ENCODE measurements at places on chromosomes 6 and 20.

DNA sequence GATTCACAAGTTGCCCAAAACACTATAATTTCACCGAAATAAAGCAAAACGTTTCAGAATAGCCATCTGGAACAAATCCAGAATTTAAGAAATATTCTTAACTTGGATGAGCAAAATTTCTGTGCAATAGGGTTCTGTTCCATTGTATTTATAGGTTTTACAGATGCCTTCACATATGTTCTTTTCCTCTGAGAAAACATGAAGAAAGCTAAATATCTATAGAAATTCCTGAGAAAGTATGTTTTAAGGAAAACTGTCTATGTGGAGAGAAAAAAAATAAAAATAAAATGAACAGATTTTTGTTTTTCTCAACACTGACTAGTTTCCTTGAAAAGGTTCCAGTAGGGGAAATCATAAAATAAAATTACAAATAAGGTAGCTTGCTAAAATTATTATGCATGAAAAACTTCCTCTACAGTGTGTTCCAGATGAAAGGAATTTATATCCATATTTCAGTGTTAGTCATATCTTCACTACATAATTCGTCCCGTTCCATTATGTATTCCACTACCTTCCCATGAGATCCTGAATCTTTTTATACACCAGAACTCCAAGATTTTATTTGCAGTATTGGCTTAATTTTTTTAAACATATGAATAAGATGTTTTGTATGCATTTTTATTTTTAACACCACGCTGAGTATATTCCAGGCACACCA is 42.4 kb upstream of the TMX4 start:
- no peak for DNase-seq

GRCh38 chr6:30826961-30827342 is 57.4 kb upstream of the DDR1 start:
- no peak for DNase-seq

DNA sequence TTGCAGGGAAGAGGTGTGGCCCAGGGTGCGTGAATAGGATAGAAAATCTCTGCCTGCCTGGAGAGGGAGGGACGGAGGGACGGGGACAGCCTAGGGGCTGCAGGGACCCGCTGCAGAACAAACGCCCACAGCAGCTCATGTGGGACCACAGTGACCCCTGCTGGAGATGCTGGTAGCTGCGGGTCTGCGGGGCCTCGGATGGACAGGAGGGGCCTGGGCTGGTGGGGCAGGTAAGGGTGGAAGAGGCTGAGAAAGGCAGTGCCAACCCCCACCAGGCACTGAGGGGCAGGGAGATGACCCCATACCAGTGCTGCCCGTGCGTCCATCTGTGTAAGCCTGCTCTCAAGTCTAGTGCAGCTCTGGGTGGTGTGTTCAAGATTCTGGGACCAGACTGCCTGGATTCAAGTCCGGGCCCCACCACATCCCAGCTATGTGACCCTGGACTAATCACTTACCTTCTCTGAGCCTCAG is 39.4 kb downstream of the KIAA1755 start:
- peak; percentile 90 for DNase-seq

DNA sequence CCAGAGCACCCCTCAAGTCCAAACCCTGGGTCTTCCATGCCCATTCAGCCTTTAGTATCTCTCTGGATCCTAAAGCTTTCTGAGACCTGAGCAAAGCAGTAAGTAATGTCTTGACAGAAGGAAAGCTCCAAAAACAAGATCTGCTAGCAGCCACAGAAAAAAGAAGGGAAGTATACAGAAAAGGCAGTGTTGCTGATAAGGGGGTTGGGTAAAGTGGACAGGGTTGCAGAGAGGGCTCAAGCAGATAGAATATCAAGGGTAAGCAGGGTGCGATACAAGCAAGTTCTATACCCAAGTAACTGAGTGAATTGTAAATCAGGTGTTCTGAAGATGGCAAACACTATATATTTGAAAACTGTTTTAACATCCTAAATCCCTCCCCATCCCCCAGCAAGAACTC is 113.4 kb upstream of the CARMIL1 start:
- DNase-seq, result no peak

GRCh38 chr6:23280437-23280836 is 711.1 kb downstream of the HDGFL1 start:
- no peak for DNase-seq

DNA sequence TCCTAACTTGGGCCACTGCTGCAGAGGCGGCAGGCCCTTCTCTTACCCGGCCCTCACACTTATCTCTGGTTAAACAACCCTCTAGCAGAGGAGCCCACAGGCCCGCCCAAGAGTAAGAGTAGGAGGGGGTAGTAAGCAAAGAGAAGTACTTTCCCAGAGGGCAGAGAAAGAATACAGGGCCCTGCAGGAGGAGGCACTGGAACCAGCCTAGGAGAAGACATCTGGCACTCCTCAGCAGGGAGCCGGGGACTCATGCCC is 10.1 kb downstream of the MTCH1 start:
- DNase-seq, result no peak

DNA sequence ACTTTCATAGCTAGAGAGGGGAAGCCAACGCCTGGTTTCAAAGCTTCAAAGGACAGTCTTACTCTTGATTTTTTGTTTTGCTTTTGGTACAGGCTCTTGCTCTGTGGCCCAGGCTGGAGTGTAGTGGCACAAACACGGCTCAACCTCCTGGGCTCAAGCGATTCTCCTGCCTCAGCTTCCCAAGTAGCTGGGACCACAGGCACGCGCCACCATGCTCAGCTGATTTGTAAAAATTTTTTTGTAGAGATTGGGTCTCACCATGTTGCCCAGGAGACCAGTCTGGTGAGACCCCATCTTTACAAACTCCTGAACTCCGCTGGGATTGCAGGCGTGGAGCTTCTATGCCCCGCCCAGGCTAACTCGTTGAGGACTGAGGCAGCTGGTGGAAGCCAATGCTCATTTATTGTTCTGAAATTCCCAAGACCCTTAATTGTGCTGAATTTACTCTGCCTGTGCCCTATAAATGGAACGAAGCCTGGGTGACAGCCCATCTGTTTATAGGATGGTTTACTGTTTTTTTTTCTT is 18.0 kb downstream of the SRSF3 start:
- DNase-seq, result no peak

DNA sequence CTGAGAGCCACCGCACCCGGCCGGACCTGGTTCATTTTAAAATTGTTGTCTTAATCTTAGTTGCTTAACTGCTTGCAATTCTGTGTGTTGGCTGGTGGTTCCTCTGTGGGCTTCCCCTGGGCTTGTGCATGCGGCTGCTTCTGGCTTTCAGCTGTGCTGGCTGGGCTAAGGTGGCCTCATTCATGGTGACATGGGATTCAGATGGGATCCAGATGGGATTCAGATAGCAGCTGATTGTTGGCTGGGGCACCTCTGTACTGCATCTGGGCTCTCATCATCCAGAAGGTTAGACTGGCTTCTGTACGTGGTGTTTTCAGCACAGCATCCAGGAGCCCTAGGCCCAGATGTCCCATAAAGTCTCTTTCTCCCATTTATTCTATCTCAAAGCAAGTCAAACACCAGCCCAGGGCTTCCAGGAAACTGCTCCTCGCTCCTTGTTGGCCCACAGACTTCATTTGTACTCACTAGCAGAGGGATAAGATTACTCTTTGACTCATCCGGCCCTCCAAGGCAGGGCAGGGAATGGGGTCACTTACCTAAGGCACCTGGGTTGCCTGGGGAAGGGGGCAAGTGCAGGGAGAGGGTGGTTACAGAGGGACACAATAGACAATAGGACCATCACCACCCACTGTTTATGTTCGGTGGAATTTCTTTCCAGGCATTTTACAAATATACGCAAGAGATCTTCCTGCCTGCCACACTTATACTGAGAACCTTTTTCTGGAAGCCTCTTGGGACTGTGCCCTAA is 10.2 kb upstream of the PEDS1 start:
- DNase-seq, result no peak

DNA sequence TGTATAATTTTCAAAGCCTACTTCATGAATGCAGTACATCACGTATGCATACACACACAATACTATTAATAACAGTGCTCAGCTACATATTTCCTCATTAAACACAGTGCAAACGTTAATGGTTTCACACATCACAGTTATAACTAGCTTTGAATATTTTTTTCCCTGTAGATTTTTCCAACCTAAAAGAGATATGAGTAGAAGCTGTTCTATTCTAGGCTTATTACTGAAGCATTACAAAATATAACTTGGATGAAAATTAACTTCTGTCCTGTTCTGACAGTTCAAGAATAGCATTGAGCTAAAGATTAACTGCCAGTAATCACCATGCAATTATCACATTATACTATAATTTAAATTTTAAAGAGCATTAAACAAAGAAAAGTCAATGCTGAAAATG is 6.2 kb downstream of the LMBRD1 start:
- DNase-seq, result no peak

DNA sequence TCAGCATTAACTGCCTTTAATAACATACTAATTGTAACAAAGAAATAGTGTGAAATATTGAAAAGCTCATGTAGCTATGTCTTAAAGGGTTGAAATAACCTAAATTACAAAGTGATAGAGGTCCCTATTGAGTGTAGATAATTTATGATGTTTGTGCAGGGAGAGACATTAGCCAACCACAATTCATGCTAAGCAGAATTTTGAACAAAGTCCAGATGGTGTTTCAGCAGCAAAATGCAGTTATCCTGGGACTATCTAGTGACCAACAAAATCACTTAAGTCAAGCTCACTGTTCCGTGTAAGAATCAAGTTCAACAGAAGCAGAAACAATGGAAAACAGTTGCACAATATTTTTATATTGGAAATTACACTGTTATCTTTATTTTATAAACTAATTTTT is 218.5 kb downstream of the SIM1 start:
- DNase-seq, result no peak

- DNase-seq, result no peak
Observed at GRCh38 chr6:26327450-26328264, 37.3 kb upstream of the BTN3A2 start.

GRCh38 chr6:77461796-77462195 is 1.5 kb downstream of the HTR1B start:
- DNase-seq, result no peak

DNA sequence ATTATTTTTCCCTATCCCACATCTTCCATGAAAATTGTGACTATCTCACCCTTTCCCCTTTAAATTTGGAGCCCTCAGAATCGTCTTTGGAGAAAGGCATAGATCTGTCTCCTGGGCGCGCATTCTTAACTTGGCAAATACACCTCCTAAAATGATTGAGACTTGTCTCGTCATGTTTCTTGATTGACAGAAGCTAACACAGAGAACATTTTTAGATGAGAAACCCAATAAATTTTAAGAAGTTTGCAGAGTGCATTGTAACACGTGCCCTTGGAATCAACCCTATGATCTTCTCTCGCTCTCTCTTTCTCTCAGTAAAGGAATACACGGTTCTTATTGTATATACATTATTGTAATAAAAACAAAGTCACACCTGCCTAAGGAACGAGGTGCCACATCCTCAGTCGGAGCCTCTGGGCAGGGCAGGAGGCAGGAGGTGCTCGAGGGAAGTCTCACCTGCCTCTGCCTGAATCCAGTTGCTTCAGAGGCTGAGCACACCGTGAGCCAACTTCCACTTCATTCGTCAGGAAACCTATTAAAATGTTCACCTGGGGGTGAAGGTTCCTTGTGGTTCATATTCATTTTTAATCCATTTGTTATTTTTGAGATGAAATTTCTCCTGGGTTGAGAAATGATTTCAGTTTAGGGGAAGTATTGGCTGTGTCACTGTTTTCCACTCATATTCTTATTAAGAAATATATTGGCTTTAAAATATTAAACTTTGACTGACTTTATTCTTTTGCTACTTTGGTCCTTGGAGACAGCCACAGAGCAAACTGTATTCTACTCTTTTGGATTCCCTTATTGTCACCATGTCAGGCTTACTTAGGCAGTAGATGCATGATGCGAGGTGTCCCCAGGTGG is 90.5 kb upstream of the THBS2 start:
- no peak for DNase-seq

DNA sequence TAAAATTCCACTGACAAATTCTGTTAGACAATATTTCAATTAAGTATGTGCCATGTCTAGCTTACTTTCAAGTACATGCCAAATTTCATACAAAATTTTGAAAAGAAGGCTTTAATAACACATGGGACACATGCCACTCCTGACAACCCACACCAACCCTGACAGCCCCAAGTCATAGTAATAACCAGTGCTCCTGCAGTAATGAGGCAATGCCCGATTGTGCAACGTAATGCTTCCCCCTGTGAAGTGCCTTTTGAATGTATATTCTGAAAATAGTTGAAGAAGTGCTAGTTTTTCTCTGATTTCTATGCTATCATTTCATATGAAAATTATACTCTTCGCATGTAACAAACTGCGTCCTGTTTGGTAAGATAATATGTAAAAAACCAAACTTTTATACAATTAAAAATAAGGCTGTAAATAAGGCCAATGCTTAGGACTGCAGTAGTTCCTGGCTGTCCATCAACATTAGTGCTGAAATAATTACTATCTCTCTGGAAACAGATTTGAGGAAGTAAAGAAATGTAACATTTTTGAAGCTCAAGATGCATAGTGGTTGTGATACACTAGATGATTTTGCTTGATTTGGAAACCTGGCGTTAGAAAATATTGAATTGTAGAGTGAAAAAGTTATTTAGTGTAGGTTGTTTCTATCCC is 125.8 kb upstream of the BCLAF1 start:
- no peak for DNase-seq

DNA sequence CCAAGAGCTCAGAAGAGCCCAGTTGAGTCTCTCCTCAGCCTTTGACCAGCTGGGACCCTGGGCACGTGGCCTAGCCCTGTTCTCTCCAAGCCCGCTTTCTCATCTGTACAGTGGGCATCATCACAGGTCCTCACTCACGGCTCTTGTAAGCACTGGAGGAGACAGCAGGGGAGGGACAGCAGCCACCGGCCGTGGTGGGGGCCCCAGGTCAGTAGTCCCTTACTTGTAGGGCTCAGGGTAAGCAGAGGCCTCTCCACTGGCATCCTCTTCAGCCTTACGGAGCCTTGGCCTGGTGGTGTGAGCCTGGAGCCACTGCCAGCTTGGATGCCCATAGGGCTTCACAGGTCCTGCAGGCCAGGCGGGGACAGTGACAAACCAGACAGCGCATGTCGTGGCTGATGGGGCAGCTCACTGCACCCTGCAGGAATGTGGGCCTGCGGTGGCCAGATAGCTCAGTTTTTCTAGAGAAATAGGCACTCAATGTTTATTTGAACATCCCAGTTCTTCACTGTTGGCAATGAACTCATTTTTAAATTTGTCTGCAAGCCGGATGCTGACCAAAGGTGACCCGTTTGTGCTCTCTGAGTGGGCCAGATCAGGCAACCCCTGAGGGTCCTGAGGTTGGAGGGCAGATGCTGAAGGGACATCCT is 65.1 kb downstream of the ADNP start:
- DNase-seq, result no peak

GRCh38 chr6:89208551-89208950 is 8.6 kb downstream of the GABRR1 start:
- DNase-seq, result no peak

- no peak for DNase-seq
Observed at GRCh38 chr6:111805511-111806164, 67.6 kb downstream of the FYN start.

DNA sequence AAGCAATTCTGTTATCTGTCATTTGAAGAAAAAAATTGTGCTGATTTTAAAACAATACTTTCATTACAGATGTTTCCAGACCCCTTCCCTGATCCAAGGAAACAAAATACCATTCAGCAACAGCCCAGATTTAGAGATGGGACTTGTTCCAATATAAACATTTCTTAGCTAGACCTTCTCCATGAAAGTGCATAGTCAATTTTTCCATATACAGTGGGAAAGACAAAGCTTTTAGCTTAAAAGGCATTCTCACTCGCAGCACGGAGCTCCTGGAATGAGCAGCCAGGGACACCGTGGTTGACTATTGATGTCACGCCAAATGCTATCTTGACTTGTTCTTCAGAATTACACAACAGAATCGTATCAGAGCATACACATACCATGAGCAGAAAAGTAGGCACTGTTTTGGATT is 21.5 kb downstream of the LAMA4 start:
- peak; percentile 55 for DNase-seq

- no peak for DNase-seq
Observed at GRCh38 chr20:4136078-4136966, 121.0 kb upstream of the RNF24 start.
